ENCODE measurements at places on chromosomes 16 and 17.

- DNase-seq, result no peak
Measured at GRCh38 chr17:6160232-6160555, 90.0 kb downstream of the WSCD1 start.

DNA sequence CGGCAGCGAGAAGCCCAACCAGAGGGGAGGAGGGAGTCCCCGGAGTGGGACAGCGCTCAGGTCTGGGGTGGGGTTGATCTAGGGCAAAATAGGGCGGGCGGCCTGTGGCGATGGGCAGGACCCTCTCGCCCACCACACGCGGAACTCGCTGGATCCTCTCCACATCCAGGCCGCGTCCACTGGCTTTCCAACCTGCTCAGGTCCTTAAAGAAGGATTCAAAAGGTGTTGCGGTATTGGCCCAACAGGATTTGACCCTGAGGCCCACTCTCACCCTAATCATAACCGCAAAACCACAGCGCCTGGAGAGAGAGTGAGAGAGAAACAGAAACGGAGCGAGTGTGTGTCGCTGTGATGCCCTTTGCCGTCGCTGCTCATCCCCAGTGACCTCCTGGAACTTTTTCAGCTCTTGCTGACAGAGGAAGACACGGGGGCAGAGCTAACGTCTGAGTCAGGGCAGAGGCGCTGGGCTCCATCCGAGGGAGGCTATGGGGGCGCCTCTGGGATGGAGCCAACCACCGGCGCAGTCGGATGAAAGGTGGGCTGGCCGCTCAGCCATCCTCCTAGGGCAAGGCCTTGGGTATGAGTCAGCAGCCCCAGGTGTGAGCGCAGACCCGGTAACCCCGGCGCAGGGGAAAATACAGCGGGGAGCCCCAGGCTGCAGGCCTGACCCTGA lies 16.7 kb upstream of the OR1F1 start:
- DNase-seq, result no peak

GRCh38 chr16:76351441-76351840 lies 74.2 kb downstream of the CNTNAP4 start:
- no peak for DNase-seq

DNA sequence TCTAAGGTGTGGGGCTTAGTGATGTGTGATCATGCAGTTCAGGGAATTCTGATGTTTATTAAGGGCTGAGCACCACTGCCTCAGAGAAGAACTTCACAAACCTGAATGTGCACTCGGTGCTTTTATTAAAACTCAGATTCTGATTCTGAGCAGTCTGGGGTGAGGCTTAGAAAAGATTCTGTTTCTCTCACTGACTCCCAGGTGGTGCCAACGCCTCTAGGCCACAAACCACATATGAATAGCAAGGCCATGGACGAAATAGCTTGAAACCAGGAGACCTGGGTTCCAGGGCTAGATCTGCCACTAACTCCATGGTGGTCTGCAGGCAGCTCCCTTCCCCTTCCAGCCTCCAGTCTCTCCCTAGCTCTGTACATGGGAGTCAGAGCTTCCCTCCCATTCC lies 169.1 kb downstream of the HS3ST3B1 start:
- no peak for DNase-seq

- DNase-seq, result no peak
Measured at GRCh38 chr16:13419589-13419988, 500.4 kb upstream of the ERCC4 start.

GRCh38 chr17:61668486-61668885 lies 77.5 kb upstream of the NACA2 start:
- DNase-seq, result no peak
